Spinal cord (tissue), 10 donors: ENCODE measurements at places on chromosomes 5 and 9.

- no peak overlapping the region for H3K27ac ChIP-seq
- no peaks in the 10 kb centered on the region for H3K4me1 ChIP-seq
- H3K27me3 ChIP-seq: no peaks in the 10 kb centered on the region
- no peak for DNase-seq
- H3K36me3 ChIP-seq: peaks cover 15% of the 10 kb centered on the region
These were observed 35.8 kb downstream of the DCAF10 start for GRCh38 chr9:37836386-37836785.

DNA sequence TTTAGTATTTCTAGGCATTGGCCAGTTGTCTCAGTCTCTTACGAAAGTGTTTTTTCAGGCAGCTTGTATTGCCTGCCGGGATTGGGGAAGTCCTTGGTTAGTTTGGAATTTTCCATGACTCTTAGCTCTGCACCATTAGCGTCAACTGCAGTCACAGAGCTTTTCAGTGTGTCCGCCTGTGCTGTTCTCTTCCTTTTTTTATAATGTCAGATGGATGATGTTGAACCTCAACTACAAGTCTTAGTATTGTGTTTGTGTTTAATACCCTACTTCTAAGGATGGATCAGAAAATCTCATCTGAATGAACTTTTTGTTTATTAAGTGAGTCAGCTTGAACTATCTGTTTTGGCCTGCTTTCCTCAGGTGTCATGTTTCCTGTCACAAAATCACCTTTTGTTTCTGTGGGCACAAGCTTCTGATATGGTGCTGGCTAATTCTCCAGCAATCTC is 33.1 kb downstream of the ATP6V0E1 start:
- no peak overlapping the region for H3K4me3 ChIP-seq
- no peaks in the 10 kb centered on the region for H3K27me3 ChIP-seq
- DNase-seq: peak; percentile 36
- H3K4me1 ChIP-seq: peaks cover 16% of the 10 kb centered on the region
- H3K27ac ChIP-seq: peak overlapping the region; percentile 26
- H3K36me3 ChIP-seq: no peaks in the 10 kb centered on the region

- no peak overlapping the region for H3K27ac ChIP-seq
- no peaks in the 10 kb centered on the region for H3K4me1 ChIP-seq
- no peak for DNase-seq
- H3K36me3 ChIP-seq: no peaks in the 10 kb centered on the region
- no peaks in the 10 kb centered on the region for H3K27me3 ChIP-seq
- no peak overlapping the region for H3K4me3 ChIP-seq
These were observed 29.6 kb downstream of the ERAP2 start for GRCh38 chr5:96905864-96906263.

GRCh38 chr5:78751872-78752271 is 103.3 kb upstream of the LHFPL2 start:
- H3K27ac ChIP-seq: no peak overlapping the region
- peaks cover 11% of the 10 kb centered on the region for H3K4me1 ChIP-seq
- DNase-seq: no peak
- no peak overlapping the region for H3K4me3 ChIP-seq
- H3K27me3 ChIP-seq: no peaks in the 10 kb centered on the region

DNA sequence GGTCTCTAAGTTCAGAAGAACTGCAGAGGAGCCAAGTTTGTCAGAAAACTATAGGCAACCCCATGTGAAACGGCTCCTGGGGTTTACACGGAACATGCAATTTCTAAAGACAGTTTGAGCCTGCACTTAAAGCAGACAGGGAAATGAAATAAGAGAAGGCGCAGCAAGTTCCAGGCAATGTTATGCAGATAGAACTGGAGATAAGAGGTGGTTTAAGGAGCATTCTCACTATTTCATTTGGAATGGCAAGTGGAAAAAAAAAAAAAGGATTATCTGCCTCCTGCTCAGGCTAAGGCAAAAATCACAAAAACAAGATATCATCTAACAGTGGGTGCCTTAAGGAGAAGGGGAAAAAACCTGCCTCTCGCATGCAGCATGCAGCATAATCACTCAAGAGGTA is 2252.4 kb downstream of the MAT2B start:
- no peak overlapping the region for H3K27ac ChIP-seq
- no peaks in the 10 kb centered on the region for H3K4me1 ChIP-seq
- no peak overlapping the region for H3K4me3 ChIP-seq
- H3K36me3 ChIP-seq: no peaks in the 10 kb centered on the region
- no peak for DNase-seq
- H3K27me3 ChIP-seq: no peaks in the 10 kb centered on the region

DNA sequence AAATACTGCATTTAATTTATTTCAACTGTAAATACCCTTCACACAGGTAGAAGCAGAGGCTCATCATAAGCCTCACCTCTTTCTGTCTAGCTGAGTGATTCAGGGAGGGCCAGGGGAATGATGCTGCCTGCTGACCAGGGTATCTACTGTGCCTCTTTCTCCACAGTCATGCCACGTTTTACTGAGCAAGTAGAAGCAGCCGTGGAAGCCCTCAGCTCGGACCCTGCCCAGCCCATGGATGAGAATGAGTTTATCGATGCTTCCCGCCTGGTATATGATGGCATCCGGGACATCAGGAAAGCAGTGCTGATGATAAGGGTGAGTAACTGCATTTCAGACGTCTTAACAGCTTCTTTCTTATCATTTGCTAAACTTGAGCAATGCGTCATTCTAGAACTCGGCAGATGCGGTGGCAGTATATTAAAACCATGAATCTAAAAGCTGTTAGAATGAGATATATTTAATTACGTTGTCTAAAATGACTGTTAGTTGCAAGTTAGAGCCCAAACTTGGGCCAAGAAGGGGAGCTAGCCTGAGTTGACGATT is 50.0 kb upstream of the LRRTM2 start:
- DNase-seq: no peak
- H3K27me3 ChIP-seq: no peaks in the 10 kb centered on the region
- H3K4me1 ChIP-seq: peaks cover 31% of the 10 kb centered on the region
- no peak overlapping the region for H3K4me3 ChIP-seq
